ENCODE measurements at places on chromosomes 4 and X.

GRCh38 chr4:93897559-93897958 is 69.0 kb downstream of the ATOH1 start:
- DNase-seq: no peak

DNA sequence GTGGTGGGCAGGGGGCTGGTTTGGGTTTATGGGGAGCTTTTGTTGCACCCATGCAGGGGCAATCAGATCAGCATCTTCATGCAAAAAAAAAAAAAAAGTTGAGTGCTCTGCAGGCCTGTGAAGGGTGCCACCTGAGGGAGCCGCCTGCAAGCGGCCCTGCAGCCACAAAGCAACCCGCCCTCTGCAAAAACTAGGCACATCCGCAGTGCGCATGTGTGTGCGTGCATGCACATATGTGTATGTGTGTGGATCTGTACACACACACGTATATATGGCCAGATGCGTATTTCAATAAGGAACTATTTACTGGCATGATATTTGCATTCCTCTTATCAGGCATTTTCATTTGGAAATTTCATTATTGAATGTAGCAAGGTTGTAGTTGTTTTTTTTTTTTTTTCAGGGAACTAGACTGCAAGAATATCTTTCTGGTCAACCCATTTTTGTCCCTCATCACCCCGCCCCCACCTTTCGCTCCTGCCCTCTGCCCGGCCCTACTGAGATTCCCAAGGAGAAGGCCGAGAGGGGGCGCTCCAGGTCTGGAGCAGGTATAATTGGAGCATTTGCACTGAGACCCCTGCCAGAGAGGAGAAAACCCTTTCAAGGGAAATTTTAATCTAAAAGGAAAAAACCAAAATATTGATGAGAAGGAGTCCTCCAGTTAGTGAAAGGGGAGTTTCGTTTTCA is 18.1 kb downstream of the CCNQ start:
- no peak for DNase-seq

- no peak for DNase-seq
Measured at GRCh38 chr4:5707778-5708448, 446 bp downstream of the EVC2 start.

GRCh38 chr4:168487282-168488035 is 7.2 kb upstream of the DDX60L start:
- DNase-seq: no peak

DNA sequence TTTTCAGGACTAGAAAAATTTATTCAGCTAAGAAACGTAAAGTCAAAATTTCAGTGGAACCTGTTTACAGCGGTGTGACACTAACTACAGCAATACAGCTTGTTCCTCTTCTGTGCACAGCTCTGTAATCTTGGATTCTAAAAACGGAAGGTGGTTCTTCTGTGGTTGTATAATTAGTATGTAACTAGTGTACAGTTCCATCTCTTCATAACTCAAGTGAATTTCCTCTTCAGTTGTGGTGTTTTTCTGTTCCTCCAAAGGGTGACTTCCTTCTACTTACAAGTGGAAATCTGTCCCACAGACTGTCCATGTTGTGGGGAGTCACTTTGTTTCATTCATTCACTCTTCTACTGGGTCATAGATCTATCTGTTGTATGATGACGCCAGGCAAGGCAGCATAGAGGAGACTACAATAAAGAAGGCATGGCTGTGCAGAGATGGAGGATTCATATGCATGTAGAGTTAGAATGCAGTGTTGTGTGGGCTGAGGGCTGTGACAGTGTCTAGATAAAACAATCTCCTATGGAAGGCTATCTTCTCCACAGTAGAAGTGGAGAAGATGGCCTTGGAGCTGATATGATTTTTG is 5.4 kb downstream of the DAPP1 start:
- DNase-seq: no peak
